ENCODE measurements at places on chromosomes 5 and 9. TPM values are rescaled to one million over a fixed set of nuclear protein-coding genes. Genes with fewer than 3 reads are reported as not detected.

DNA sequence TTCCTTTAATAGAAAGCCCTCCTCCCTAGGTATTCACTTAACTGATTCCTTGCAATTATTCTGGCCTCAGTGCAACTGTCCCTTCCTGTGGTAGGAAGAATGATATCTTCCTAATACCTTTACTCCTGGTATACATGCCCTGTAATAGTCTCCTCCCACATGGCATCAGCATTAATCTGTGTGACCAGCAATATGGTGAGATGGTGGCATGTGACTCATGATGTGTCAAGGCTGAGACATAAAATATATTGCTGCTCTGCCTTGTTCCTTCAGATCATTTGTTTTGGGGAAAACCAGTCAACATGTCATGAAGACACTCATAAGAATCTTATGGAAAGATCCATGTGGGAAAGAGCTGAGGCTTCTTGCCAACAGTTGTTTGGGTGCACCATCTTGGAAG is 149.1 kb upstream of the TRPM3 start:
- DNase-seq, result no peak

- no peak for DNase-seq
Measured at GRCh38 chr9:136022731-136023409, 61.7 kb upstream of the UBAC1 start.

- no peak for DNase-seq
Measured at GRCh38 chr9:121672213-121672612, 20.8 kb downstream of the DAB2IP start.

ANKRD31 gene
- 0.62 TPM for polyA plus RNA-seq

DNA sequence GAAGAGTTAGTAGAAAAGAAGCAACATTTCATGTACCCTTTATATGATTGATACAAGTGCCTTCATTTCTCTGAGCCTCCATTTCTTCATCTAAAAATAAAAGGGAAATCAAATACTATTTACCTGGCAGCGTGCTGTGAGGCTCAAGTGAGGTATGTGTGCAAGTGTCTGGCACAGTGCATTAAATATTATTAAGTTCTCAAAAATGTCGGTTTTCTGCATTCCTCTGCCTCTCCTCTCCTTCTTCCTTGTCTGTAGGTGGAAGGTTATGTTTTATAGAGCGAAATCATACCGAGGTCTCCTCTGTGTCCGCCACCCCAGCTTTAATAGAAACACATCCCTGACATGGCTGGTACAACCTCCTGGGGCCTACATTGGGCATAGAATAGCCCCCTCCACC is 93.0 kb downstream of the FGF18 start:
- DNase-seq, result no peak

DNA sequence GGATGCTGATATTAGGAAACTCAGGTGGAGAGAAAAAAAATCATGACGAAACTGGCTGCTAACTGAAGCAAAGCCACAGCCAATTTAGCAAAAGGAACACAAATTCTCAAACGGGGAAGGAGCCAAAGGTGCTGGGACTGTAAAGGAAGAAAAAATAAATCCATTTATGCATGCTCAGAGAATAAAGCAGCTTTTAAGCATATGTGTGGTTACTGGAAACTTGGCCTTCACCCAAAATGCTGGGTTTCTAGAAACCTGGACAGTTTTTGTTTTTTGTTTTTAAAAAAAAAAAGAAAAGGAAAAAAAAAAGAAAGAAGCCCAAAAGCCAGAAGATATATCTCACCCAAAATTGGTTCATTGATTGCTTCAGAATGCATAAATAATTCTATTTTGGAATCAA is 8.0 kb downstream of the WHRN start:
- no peak for DNase-seq

- DNase-seq, result no peak
Measured at GRCh38 chr5:145548097-145548496, 287.0 kb downstream of the PRELID2 start.

- no peak for DNase-seq
Measured at GRCh38 chr5:90675222-90675621, 116.6 kb downstream of the ADGRV1 start.

- DNase-seq, result no peak
Measured at GRCh38 chr5:126806-127205, 34.8 kb downstream of the PLEKHG4B start.

All from right lung (tissue), 10 donors.